ENCODE measurements at places on chromosomes 5 and 9.

- DNase-seq = no peak
These were observed 76.6 kb upstream of the PAM start for GRCh38 chr5:102678267-102679058.

DNA sequence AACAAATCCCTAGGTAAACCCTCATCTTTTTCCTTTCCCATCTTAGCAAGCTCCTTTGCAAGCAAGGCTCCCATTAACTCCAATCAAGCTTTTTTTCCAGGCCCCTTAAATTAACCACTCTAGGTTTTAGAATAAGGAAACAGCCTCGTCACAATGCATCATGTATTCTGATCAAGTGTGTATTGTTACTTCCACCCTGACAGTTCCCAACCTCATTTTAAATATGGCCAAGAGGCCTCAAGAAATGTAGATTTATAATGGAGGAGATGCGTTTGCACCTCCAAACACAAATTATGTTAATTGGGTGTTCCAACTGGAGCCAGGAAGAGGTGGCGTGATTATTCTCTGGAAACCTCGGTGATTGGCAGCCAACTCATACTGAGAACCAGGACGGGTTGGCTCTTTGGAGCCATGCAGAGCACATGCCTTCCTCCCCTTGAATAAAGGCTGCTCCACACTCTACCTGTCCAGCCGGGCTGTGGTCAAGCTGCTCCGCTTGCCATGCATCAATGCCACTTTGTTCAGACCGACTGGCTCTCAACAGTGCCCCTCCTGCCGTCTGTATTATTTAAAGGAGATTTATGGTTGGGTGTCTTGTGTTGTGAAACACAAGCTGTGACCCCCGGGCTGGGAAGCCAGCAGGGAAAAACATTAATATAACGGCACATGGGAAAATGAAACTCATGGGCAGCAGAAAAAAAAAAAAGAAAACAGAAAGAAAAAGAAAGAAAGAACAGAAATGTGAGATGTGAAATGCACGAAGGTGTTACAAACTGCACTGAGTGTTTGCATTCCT, 191.1 kb downstream of the EBF1 start:
- DNase-seq = no peak

GRCh38 chr5:478369-478981, 35.5 kb downstream of the EXOC3 start:
- DNase-seq = no peak

- DNase-seq = peak; percentile 73
These were observed 19.0 kb upstream of the FER start for GRCh38 chr5:108728566-108729241.

GRCh38 chr9:33721674-33722358, 73.5 kb upstream of the PRSS3 start:
- peak; percentile 82 for DNase-seq

GRCh38 chr5:144880513-144880912, 709.8 kb downstream of the KCTD16 start:
- no peak for DNase-seq

- no peak for DNase-seq
These were observed 356.1 kb downstream of the TMEM167A start for GRCh38 chr5:82721087-82721410.

DNA sequence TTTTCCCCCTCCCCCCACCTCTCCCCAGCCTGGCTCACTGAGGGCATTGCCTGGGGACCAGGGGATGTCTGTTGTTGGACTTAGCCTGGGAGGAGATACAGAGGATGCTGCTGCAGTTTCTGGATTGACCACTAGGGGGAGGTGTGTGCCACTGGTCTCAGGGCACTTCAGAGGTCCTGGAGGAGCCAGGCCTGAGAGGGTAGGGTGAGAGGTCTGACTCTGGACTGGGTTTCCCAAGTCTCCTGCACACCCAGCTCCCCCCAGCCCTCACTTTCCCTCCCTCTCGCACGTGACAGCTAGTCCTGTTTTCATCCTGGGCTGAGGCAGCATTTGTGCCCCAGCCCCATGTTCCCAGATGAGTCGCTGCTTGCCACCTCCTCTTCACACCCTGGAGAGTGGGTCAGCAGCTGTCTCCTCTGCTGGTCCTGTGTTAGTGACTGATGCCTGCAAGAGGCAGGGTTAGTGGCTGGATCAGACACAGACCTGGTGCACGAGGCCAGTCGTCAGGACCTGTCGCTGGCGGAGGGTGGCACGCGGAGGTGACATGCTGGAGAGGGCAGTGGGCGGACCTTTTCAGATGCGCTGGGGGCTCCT, 4.4 kb downstream of the IL3 start:
- DNase-seq = peak; percentile 60

DNA sequence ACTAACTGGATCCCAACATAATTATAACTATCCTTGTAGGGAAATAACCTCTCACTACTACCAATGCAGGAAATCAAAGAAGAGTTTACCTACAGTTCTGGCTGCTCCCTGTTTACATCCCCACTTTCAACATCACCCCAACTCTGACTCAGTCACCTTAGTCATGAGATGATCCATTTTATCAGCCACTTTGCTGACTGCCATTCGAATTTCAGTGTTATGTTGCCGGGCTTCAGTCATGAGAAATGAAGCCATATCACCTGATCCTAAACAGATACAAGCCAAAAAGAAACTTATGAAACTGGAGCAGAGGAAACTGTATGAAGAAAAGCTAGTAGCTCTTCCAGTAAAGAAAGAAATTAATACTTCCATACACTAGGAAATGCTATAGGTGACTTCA, 33.7 kb downstream of the SLC31A2 start:
- no peak for DNase-seq

DNA sequence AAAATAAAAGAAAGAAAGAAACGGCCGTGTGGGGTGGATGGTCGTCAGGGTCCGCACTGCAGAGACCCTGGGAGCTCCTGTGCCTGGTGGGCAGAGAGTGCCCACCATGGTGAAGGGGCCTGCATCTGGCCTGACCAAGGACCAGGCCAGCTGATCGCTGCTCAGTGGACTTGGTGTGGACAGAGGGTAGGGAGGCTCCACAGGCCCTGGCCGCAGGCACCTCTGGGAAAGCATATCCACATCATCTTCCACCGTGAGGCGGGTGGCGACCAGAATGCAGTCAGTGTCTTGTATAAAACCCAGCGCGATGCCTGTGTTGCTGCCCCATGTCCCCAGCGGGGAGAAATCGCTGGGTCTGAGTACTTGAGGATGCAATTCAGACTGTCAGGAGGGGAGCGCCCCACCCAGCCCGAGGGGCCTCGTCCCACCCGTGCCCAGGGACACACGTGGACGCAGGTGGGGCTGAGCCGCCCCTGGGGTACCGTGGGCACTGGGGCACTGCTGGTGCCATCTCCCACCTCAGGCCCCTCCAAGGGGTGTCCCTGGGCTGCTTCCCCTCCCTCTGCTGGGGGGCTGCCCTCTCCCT, 27.8 kb upstream of the SLC6A19 start:
- DNase-seq = no peak

DNA sequence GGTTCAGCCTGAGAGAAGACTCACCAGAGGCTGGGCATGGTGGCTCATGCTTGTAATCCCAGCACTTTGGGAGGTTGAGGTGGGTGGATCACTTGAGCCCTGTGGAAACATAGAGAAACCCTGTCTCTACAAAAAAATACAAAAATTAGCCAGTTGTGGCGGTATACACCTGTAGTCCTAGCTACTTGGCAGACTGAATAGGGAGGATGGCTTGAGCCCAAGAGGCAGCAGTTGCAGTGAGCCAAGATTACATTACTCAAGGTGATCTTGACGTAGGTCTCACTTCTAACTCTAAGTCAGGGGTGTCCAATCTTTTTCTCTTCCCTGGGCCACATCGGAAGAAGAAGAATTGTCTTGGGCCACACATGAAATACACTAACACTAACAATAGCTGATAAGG, 16.2 kb upstream of the ATP6V1G1 start:
- no peak for DNase-seq

- DNase-seq = no peak
These were observed 38.0 kb downstream of the KCNV2 start for GRCh38 chr9:2755285-2755684.

- peak; percentile 54 for DNase-seq
These were observed 124.8 kb upstream of the PTCH1 start for GRCh38 chr9:95641586-95641985.

Measured in lung (tissue), 17 donors.